ENCODE measurements at places on chromosomes 1 and 21.

- no peak for DNase-seq
Observed at GRCh38 chr1:224517171-224517570, 82.6 kb upstream of the WDR26 start.

- no peak for DNase-seq
Observed at GRCh38 chr1:207389728-207390464, 64.2 kb upstream of the CR2 start.

DNA sequence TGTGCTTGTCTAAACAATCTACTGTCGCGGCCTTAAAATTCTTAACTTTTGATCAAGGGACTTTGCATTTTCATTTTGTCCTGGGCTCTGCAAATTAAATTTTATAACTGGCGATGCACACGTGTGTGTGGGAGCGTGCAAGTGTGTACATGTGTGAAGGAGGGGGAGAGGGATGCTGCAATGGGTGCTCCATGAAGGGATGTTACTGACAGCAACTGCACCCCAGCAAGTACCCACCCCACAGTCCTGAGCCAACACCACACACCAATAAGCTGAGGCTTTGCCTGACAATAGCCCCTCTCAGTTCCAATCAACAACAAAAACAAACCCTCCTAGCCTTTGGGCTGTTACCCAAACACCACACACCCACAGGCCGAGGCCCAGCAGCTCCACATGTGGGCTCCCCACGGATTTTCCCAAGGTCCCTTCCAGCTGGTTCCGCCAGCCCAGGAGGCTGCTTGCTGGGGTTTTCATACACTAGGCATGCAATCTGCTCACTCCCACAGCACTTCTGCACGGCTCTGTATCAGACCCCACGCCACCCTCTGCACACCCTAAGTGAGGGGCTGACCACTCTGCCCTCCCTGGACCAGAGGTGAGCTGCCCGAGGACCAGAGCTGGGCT lies 32.8 kb upstream of the IFFO2 start:
- no peak for DNase-seq

DNA sequence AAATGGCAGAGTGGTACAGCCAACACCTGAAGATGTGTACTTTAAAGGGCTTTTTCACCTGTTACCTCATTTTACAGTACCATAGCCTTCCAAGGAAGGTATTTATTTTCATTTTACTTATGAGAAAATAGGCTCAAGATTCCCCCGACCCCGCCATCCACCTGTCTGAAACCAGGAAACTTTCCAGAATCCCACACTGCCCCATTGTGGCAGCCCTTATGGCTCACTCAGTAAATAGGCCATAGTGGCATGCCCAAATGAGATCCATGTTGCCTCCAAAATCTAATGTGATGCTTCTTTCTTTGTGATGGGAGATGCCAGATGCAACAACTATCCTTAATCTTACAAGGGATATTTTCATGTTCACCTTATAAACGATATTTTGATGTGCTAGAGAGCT lies 97.8 kb downstream of the EBNA1BP2 start:
- no peak for DNase-seq

- no peak for DNase-seq
Observed at GRCh38 chr21:17925899-17926298, 106.7 kb upstream of the C21orf91 start.

- DNase-seq = no peak
Observed at GRCh38 chr1:198674009-198674408, 35.2 kb downstream of the PTPRC start.

- DNase-seq = no peak
Observed at GRCh38 chr1:63873751-63874150, 99.9 kb downstream of the ROR1 start.

DNA sequence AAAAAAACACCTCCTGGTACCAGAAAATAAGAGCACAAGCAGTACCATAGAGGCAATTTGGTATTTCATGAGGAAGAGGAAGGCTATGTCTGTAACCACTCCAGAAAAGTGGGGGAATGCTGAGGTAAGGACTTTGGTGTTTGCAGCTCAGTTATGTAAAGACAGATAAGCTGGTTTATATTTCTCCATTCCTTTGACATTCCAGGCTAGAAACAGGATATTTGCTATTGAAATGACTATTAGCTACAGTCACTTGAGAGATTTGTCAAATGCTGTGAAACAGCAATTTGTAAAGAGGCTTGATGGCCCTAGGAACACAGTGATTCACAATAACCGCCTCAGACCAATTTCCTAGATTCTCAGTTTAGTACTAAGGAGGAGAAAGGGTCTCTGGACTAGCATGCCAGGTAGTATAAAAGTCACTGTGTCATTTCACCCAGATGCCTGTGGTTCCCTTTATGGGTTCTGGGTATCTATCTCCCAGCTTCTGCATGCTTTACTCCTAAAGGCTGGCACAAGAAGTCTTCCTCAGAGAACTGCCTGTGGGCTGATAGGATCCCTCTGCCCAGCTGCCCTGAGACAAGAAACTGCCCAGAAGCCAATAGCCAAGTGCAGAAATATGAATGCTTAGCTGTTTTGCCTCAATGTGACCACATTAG lies 80.5 kb downstream of the VCAM1 start:
- no peak for DNase-seq

DNA sequence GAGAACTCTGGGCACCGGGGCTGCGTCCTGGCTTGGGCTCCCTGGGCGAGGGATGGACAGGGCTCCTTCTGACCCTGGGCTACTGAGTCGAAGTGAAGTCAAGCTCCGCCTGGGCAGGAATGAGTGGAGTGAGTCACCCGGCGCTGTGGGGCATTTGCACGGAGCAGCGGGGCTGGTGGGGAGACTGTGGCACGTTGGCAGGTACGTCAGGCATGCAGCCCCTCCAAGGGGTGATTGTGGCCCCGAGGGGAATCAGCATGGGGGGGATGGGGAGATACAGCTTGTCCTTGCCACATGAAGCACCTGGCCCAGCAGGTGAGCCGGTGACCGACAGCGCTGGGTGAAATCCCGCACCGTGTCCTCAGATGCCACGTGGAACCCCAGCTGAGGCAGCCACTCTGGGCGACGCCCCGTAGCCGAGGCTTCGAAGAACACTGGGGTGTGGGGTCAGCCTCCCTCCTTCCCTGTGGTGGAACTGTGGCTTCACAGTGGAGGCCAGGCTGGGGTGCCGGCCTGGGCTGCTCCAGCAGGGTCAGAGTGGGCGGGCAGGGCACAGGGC lies 62.3 kb downstream of the COL18A1 start:
- DNase-seq = no peak

DNA sequence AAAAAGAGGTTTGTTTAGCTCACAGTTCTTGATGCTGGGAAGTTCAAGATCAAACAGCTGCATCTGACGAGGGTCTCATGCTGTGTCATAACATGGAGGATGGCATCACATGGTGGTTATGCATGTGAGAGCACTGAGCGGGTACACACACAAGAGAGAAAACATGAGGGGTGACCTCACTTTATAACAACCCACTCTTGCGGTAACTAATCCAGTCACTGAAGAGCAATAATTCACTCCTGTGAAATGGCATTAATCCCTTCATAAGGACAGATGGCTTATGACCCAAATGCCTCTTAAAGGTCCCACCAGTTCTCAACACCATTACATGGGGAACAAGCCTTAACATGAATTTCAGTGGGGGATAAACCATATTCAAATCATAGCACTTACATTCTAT lies 23.2 kb upstream of the CHIT1 start:
- DNase-seq = no peak

- DNase-seq = no peak
Observed at GRCh38 chr1:169160845-169161495, 54.5 kb downstream of the ATP1B1 start.

- no peak for DNase-seq
Observed at GRCh38 chr1:201064806-201065205, 41.3 kb upstream of the KIF21B start.
